Prostate gland (tissue), 2 donors: ENCODE measurements at places on chromosomes 6 and 20. TPM values are rescaled to one million over a fixed set of nuclear protein-coding genes. Genes with fewer than 3 reads are reported as not detected.

DNA sequence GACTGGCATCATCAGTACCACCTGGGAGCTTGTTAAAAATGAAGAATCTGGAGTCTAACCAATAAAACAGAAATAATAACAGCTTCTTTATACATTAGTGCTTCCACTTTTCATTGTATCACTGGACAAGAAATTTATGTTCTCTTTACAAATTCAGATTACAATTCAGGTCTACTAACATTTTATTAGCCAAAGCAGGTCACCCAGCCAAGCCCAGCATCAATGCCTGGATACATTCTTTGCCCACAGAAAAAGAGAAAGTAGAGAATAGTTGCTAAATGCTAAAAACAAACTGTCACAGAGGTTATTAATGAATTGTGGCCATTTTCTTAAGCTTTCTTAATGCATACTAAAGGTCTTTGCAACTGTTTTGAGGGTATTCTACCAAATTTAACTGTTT is 458.3 kb downstream of the BTBD3 start:
- no peak overlapping the region for H3K27ac ChIP-seq
- DNase-seq = no peak
- no peaks in the 10 kb centered on the region for H3K36me3 ChIP-seq
- no peak overlapping the region for H3K4me3 ChIP-seq

The SLC26A8 gene
- total RNA-seq = 15.2 TPM

DNA sequence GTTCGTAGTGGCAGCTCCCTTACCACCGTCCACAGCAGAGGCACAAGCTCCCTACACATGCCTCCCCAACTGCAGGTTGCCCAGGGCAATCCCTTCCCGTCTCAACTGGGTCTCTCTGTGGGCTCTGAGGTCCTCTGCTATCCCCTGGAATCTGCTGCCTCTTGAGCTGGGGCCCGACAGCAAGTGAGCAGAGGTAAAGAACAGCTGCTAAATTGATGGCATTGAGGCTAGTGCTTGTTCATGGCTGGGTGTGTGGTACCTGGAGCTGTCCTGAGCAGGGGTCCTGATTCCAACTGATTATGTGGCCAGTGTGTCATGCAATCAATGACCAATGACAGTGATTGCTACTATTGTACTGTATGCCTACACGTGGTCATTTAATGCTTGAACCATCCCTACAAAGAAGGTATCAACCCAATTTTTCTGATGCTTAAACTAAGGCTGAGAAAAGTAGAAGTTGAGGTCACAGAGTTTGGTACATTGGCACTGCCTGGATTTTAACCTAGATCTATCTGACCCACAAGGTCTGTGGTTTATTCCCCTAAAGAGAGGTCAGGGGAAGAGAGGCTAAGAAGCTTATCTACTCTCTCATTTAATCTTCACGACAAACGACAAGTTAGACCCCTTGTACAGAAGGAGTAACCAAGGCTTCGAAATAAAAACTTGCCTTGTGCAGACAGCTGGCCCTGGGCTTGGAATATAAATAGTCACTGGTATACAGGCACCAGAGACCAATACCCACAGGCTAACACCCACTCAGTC is 41.1 kb downstream of the HNF4A start:
- no peaks in the 10 kb centered on the region for H3K4me1 ChIP-seq
- no peak for DNase-seq
- peaks cover 2% of the 10 kb centered on the region for H3K27me3 ChIP-seq
- H3K27ac ChIP-seq = no peak overlapping the region
- no peak overlapping the region for H3K4me3 ChIP-seq

The COL9A1 gene
- total RNA-seq = 0.09 TPM

DNA sequence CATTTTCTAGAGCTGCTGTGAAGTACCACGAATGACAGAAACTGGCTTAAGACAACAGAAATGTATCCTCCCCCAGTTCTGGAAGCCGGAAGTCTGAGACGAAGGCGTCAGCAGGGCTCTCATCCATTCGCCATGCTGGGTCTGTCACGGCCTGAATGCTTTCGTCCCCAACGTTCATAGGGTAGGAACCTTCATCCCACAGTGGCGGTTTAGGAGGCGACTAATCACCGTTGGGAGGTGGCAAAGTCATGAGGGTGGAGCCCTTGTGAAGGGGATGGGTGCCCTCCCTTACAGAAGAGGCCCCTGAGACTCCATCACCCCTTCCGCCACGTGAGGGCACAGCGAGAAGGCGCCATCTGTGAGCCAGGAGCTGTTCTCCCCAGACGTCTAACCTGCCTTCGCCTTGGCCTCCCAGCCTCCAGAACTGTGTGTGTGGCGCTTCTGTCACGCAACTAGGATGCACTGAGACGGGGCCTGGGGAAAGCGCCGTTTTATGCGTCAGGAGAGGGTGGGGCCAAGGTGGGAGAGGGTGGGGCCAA is 250.3 kb downstream of the TTLL2 start:
- H3K36me3 ChIP-seq = no peaks in the 10 kb centered on the region
- no peaks in the 10 kb centered on the region for H3K4me1 ChIP-seq
- no peaks in the 10 kb centered on the region for H3K27me3 ChIP-seq
- no peak overlapping the region for H3K27ac ChIP-seq
- H3K4me3 ChIP-seq = no peak overlapping the region
- no peak for DNase-seq

The IL17A gene
- not detected for total RNA-seq

DNA sequence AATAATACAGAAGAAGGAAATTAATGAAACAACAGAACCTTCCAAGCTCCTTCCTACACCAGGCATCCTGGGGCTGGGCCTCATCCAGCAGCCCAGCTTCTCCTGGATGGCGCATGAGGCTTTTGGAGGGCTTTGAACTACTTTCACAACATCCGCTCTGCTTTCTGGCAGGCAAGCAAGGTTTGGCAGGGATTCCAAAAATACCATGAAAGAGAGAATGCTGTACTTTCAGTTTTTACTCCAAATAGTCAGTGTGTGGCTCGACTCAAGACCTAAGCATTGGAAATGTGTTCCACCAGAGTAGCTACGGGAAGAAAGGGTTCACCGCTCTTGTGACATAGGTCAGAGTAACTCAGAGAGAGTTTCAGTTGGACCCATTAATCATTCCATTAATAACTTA is 125.4 kb downstream of the OPRM1 start:
- H3K4me1 ChIP-seq = no peaks in the 10 kb centered on the region
- H3K4me3 ChIP-seq = no peak overlapping the region
- peak; percentile 40 for DNase-seq
- H3K27me3 ChIP-seq = no peaks in the 10 kb centered on the region
- H3K36me3 ChIP-seq = no peaks in the 10 kb centered on the region
- H3K27ac ChIP-seq = no peak overlapping the region

DNA sequence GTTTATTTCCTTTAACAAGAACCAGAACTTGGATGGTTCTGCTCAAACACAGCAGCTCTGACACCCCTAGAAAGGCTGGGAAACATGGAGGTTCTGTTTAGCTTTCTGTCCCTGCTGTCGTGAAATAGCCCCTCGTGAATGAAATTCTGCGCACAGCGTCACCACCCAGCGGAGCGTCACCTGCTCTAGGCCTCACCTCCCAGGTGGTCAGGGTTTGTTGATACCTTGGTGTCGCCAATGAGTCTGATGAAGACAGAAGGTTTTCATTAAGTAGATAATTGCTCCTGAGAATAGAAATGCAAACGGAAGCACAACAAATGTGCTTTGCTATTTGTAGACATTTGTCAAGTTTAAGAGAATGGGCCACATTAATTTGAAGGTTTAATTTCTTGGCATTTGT is 135.1 kb downstream of the EDN3 start:
- H3K27ac ChIP-seq = no peak overlapping the region
- H3K4me3 ChIP-seq = no peak overlapping the region
- H3K36me3 ChIP-seq = no peaks in the 10 kb centered on the region
- no peak for DNase-seq

DNA sequence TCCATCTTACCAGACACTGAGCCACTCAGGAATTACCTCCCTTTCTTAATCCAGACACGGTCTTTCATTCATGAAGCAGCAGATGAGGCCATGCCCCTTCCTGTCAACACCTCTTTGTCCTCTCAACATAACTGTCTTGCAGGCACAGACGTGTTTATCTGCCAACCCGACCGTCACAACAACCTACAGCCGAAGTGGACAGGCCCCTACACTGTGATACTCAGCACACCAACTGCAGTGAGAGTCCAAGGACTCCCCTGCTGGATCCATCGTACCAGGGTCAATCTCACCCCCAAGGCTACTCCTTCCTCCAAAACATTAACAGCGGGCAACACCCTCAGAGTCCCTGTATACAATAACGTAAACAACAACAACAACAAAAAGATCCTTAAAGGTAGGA is 30.6 kb upstream of the ULBP3 start:
- DNase-seq = no peak
- no peaks in the 10 kb centered on the region for H3K27me3 ChIP-seq
- no peaks in the 10 kb centered on the region for H3K4me1 ChIP-seq

The MEI4 gene
- not detected for total RNA-seq

The SPATS1 gene
- 2.0 TPM for total RNA-seq

GRCh38 chr6:1110164-1110563 is 201.7 kb upstream of the FOXQ1 start:
- H3K4me3 ChIP-seq = no peak overlapping the region
- no peak overlapping the region for H3K27ac ChIP-seq
- DNase-seq = no peak
- H3K4me1 ChIP-seq = no peaks in the 10 kb centered on the region

DNA sequence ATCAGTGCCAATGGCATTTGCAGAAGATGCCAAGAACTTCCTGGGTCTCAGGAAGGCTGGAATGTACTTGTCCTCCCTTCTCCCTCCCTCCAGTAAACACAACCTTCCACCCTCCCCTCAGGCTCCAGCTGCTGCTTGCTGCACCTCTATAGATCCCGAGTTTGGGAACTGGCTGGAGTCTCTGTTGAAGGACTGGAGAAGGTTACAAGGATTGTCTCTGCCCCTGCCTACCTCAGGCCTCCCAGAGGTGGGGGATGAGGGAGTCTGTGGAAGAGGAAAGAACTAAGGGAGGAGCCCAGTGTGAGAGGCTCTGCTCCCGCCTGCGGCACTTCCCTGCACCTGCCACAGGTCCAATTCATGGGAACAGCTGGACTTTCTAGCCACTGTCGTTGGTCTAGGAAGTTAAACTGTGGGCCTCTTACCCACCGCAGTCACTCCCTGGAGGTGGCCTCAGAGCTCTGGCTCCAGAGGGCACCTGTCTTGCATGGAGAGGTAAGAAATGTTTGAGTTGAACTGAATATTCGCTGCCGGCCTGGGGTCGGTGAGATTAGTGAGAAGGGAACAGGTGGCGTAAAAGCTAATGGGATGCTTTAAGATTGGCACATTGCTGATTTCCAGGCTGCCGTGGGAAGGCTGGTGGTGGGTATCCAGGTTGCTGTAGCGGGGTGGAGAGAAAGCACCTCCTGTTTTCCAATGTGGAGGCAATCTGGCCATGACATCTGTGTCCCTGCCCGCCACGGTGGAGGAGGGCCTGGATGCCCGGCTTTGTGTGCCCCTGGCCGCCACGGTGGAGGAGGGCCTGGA is 54.3 kb downstream of the PPP1R14C start:
- no peaks in the 10 kb centered on the region for H3K36me3 ChIP-seq
- no peaks in the 10 kb centered on the region for H3K27me3 ChIP-seq
- H3K4me3 ChIP-seq = no peak overlapping the region
- DNase-seq = no peak

The RNF39 gene
- 9.0 TPM for total RNA-seq
